Stimulated activated CD4-positive, alpha-beta T cell treated with anti-CD3 and anti-CD28 coated beads, Interleukin-1b, Interleukin-23, amount 100 ng/mL, for 48 hours (primary cell): ENCODE measurements at places on chromosomes 13 and 19.

DNA sequence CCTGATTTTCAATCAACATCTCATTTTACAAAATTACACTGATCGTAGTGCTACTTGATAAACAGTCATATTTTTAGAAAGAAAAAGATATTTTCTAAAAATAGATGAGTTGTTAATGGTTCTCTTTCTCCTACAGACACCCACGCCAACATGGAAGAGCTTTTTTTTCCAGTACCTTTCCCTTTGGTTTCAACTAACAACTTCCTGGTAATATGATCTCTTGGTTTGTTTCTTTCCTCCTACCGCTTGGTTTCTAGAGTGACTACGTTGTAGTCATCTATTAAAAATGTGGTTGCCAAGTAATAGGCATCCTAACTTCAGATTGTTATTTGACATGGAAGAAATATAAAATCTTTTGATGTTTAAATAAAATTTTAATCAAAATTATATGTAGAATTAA lies 189.0 kb downstream of the LACC1 start:
- DNase-seq, result no peak

- DNase-seq, result no peak
These were observed 20.7 kb upstream of the HMGB1 start for GRCh38 chr13:30486230-30487074.

DNA sequence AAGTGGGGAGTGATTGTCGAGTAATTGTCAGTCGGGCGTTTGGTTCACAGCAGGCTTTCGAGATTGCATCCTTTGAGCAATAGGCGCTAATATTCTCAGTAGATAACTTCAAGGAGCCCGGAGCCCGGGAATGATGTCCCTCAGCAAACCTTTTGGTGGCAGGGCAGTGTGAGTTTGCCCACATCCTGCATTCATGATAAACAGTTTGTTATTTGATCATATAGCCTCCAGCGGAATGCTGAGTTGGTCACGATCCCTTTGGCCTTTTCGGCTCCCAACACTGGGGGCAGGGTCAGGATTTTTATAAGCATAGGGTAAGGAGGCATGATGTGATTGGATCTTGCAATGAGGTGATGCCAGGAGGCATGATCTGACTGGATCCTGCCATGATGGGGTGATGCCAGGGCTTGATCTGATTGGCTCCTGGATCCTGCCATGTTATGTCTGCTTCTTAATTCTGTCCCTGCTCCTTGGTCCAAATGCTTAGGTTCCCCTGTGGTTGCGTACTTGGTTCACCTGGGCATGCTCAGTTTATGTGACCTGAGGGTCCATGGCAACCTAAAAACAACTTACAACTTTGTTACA lies 38.2 kb upstream of the IGSF23 start:
- no peak for DNase-seq

DNA sequence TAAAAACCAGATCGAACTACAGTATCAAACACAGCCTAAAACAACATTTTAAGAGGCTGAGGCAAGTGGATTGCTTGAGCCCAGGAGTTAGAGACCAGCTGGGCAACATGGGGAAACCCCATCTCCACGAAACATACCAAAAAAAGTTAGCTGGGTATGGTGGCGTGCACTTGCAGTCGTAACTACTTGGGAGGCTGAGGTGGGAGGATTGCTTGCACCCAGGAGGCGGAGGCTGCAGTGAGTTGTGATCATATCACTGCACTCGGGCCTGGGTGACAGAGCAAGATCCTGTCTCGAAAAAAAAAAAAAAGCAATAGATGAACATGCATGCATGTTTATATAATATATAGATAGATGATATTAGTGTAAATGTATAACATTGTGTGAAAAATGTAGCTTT lies 5.2 kb upstream of the MRPS31 start:
- peak; percentile 30 for DNase-seq

DNA sequence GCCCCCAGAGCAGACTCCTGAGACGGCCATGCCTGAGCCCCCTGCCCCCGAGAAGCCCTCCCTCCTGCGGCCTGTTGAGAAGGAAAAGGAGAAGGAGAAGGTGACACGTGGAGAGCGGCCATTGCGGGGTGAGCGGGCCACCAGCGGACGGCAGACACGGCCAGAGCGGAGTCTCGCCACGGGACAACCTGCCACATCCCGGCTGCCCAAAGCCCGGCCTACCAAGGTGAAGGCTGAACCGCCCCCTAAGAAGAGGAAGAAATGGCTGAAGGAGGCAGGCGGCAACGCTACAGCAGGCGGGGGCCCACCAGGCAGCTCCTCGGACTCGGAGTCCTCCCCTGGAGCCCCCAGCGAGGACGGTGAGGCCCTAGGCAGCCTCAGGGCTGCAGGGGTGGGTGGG lies 24.1 kb downstream of the RRAS start:
- DNase-seq, result no peak

DNA sequence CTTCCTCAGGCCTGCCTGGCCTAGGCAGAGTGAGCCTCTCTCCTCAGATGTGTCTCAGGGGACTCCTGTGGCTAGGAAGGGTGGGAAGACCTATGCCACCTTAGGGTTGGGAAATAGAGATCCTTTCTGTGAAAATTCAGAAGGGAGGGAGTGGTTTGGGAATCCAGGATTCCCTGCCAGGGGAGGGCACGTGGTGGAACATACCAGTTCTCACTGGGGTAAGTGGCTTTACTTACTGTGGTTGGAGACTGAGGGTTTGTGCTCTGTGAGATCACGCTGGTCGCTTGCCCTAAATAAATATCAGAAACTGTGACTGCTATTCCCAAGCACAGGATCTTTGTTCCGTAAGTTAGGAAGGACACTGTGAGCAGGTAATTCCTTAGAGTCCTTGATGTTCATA lies 16.9 kb downstream of the CEACAM1 start:
- DNase-seq, result no peak

- no peak for DNase-seq
These were observed 60.2 kb upstream of the TNFRSF19 start for GRCh38 chr13:23509781-23510543.
